ENCODE measurements at places on chromosomes 7 and 10.

GRCh38 chr10:103688491-103688890, 166.9 kb downstream of the SH3PXD2A start:
- no peak for DNase-seq

- DNase-seq, result no peak
Measured at GRCh38 chr10:86265236-86265894, 101.2 kb downstream of the GRID1 start.

- no peak for DNase-seq
Measured at GRCh38 chr7:100642534-100642907, 1.2 kb upstream of the TFR2 start.

- no peak for DNase-seq
Measured at GRCh38 chr7:79778786-79779770, 325.6 kb upstream of the MAGI2 start.

DNA sequence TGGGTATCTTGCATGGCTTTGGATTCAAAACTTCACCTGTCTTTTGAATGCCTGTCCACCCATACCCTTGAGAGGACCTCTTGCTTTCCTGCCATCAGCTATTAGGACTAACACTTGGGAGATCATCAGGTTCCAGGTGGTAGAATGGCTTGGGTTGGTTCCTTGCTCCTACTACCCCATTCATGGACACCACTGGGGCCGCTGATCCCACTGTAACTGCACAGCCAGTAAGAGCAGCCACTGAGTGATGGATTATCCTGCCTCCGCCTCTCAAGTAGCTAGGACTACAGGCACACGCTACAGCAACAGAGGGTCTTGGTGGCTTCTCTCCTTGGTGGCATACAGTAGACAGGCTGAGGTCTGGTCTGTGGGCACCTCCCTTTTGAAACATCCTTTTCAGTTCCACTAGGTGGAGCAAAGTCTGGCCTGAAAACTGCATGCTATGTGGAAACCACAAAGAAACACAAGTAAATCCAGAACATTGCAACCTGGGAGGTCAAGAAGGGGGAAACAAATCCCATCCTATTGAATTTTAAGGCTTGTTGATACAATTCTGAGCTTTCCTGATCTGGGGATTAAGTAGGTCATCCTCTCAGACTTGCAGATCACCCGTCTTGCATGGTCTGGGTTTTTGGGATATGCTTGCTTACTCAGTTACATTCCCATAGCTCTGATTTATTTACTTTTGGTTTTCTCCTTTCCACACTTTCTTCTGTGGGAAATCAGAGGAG, 9.4 kb downstream of the WBP1L start:
- DNase-seq, result no peak

- no peak for DNase-seq
Measured at GRCh38 chr7:49643736-49644135, 129.7 kb upstream of the VWC2 start.

- DNase-seq, result no peak
Measured at GRCh38 chr10:76945166-76945565, 692.4 kb downstream of the KCNMA1 start.
